Ureter (tissue), 1 donor: ENCODE measurements at places on chromosomes 2 and 18. TPM values are rescaled to one million over a fixed set of nuclear protein-coding genes. Genes with fewer than 3 reads are reported as not detected.

- no peak for DNase-seq
Measured at GRCh38 chr2:48600917-48601316, 16.7 kb upstream of the GTF2A1L start.

CCDC68 gene
- total RNA-seq: 16.5 TPM

GRCh38 chr2:67993329-67993728 lies 69.5 kb downstream of the C1D start:
- no peak for DNase-seq

GRCh38 chr2:64643838-64644457 lies 9.8 kb downstream of the SERTAD2 start:
- DNase-seq: no peak

DNA sequence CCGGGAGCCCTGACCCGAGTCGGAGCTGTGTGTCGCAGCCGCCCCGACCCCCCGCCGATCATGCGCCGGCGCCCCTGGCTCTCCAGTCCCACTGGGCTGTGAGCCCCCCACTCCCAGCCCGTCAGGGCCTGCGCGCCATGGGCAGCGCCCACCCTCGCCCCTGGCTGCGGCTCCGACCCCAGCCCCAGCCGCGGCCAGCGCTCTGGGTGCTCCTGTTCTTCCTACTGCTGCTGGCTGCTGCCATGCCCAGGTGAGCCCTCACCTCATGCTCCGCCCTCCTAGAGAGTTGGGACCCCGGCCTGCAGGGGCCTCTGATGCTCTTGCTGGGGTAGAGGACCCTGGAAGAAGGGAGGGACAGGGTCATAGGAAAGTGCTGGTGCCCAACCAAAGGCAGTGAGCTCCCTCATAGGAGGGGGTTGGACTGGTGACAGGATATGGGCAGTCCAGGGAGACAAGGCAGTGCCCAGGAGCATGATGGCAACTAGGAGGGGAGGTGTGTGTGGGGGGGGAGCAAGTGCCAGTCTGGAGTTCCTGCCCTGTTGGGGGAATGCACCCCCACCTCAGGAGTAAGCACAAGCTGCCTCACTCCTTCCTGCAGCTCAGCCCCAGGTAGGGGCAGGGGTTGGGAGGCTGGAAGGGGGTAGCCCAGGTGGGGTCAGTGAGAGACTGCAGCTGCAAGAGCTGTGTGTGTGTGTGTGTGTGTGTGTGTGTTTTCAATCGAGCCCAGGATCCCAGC lies 375 bp downstream of the WNT10A start:
- DNase-seq: no peak

UGT1A6 gene
- 134 TPM for total RNA-seq

- DNase-seq: no peak
Measured at GRCh38 chr18:74351354-74351753, 35.7 kb downstream of the C18orf63 start.

DNA sequence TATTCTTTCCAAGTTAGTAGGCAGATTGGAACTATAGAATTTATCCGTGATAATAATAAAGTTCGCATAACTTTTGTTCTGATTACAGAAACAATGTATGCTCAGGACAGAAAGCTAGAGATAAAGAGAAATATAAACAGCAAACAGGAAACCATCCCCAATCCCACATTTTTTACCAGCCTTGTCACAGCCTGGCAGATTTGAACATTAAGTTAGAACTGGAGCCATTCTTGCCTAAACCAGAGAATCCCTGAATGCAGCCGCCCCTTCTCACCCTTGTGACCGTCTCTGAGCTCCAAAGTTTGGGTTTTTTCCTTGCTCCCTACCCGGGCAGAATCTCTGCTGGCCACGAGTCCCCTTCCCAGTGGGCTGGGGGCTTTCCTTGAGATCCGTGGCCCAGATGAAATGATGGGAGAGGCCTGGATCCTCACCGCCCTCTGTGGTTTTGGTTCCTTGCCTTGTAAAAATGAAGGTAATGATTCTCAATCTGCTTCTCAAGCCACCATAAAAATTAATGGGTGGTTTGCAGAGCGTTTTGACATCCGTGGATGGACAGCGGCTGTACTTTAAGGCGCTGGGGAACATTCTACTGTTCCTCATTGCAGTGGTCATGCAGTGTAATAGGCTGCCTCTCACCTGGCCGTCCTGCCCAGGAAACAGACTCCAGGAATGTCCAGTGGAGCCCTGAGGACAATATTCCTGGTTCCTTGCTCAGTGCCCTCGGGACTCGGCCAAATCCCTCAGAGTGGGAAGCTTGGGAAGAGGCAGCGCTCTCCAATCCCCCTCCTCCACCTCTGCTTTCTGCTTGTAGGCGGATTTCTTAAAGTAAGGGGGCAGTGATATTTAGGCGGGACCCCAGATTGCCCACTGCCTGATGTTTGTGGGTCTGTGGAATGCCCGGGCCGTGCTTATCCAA lies 1.6 kb downstream of the SH3BP4 start:
- no peak for DNase-seq

SIX2 gene
- 1.2 TPM for total RNA-seq

DNA sequence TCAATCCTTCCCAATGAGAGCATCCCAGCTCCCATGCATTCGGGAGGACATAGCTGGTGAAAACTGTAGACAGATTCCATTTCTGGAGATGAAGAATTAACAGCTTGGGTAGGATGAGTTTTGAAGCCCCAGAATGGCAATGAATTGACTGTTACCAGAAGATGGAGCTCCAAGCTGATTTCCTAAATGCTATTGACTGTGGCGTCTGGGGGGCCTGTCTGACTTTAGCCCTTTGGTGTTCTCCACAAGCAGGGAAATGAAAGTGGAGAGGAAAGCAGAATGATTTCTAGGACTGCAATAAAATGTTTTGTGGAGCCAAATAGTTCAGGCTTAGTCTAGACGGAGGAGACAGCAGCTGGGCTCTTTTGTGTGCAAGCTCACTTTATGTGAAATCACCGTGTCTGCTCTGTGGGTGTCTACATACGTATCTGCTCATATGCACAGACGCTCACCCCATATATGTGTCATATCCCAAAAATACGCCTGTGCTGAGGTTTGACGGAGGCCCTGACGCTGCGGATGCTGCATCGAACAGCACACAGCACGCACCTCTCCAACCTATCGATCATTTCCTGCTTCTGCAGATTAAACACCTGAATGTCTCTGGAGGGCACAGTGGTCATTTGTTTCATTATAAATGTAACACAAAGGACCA lies 166.4 kb upstream of the PXDN start:
- no peak for DNase-seq

DNA sequence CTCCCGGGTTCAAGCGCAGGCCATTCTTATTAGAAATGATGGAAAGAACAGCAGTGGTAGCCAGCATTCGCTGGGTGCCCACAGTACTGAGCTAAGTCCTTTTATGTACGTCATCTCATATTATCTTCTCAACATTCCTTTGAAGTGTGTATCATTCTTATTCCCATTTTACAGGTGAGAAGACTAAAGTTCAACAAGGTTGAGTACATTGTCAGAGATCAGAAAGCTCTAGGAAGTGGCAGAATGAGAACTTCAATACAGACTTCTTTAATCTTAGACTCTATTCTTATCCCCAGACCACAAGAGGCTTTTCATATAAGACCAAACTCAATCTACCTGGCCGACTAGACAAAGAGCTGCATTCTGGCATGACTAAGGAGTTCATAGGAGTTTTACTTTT lies 86.7 kb downstream of the NPAS2 start:
- no peak for DNase-seq

GRCh38 chr18:77055429-77056300 lies 76.9 kb downstream of the MBP start:
- DNase-seq: no peak

GRCh38 chr2:136482966-136483365 lies 282.4 kb upstream of the THSD7B start:
- no peak for DNase-seq

DNA sequence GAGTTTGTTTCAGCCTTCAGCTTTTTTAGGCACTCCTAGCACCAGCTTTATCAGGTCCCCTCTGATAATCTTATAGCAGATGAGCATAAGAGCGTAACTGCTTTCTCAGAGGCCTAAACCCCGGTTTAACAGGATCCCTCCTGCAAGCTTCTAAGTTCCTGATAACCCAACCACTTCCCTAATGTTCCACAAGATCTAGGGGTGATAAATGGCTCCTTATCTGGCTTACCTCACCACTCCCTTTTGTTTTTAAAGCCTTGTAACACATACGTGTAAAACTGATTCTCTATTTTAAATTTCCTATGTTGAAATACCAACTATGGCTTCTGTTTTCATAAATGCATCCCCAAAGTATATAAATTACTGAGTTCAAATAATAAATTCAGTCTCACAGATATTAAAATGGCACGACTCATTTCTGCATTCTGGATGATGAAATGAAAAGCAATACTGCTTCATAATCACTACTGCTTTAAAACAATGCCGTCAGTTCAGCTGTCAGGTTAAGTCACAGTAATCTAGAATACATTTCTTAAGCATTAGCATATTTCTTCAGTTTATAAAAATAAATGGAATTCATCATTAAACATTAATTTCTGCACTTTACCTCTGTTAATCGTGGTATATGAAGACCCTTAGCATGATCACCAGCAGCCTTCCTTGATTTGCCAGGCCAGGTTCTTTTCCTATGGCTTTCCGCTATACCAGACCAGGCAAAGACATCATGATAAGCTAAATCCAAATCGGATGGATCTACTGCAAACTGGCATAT lies 126.3 kb downstream of the C2orf74 start:
- DNase-seq: no peak

SIGLEC15 gene
- total RNA-seq: 8.4 TPM

DNA sequence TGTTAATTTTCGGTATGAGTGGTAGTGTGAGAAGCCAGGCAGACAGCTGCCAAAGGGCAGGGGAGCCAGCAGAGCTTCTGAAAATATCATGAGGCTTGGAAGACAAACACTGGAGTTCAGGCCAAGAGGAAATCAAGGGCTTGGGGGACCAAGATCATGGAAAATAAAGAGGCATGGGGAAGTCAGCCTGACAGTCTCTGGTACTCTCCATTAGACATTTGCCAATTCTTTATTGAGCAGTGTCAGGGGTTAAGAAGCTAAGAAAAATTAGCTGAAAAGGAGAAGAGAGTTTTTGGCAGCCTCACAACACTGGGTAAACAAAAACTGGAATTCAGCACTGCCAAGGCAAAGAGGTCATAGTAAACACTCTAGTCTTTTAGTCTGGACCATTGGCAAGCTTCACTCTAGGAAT lies 612.7 kb downstream of the EPHA4 start:
- DNase-seq: no peak

- no peak for DNase-seq
Measured at GRCh38 chr2:195408196-195408595, 248.8 kb upstream of the SLC39A10 start.

- no peak for DNase-seq
Measured at GRCh38 chr2:7759898-7760297, 842.7 kb downstream of the RNF144A start.

DNA sequence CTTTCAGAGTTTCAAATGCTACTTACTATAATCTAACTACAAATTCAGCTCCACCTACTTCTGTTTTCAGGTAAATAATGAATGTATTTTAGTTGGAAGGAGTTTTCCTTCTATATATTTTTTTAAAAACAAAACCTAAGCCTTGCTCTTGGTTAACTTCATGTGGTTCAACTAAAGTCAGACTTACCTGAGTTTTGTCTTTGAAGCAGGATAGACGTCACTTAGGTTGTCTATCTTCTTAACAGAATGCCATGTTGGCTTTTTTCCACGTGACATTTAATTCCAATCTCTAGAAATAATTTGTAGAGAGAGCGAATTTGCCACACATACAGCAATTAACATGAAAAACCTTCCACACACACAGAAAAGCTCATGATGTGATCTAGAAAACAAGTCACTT lies 43.9 kb upstream of the CYTIP start:
- DNase-seq: no peak

- no peak for DNase-seq
Measured at GRCh38 chr2:19363474-19363778, 5.0 kb upstream of the OSR1 start.

- no peak for DNase-seq
Measured at GRCh38 chr18:40179729-40180461, 1775.1 kb upstream of the PIK3C3 start.

DNA sequence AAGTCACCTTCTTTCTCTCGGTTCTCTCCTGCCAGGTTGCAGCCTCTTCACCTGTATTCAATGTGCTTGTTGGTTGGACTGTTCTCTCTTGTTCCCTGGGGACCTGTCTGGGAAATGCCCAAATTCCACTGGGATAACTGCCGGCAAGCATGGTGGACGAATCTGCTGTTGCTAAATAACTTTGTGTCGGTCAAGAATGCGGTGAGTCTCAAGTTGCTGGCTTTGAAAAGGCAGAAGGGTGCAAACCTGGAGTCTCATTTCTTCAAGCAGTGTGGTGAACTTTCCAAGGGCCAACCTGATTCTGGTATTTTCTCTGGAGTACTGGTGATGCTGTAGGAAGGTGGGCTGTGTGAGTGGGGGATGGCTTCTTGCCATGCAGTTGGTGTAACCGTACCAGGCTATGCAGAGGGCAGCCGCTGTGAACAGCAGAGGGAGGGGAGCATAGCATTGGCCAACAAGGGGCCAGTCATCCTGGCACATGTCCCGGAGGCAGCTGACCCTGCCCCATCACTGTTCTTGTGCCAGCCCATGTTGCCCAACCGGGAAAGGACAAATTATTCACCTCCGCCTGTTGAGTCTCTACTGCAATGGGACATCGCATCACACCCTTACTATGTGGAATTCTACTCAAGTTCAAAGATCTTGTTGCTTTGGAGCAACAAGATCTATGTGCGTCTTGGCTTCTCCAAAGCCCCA lies 88.1 kb upstream of the SEC11C start:
- no peak for DNase-seq

ZNF892 gene
- 5.3 TPM for total RNA-seq

DNA sequence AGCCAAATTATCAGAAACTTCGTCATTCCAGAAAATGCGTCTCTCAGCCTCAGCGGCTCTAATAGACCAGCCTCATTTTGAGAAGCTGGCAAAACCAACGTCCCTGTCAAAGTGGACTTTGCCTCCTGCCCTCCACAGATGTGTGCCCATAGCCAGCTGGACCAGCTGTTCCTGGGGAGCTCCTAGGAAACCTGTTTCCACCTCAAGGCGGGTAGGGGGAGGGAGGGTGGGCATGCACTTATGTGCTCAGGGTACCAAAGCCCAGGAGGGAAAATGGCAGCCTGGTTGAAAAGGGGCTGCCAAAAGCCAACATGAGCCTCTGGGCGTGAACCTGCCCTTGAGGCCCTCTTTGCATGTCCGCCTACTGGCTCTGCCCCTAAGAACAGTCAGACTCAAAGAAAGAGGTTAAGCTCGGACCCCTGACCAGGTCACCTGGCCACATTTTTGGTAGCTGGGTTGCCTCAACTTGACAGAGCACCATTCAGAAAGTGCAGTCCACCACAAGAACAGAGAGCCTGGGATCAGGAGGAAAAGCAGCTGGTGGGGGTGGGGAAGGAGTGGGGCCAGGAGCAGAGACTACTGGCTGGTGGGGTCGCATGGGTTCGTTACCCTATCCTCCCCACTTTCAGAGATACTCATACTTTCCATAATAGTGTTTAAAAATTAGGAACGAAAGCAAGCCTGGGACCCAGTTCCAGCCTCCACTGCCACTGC lies 3.5 kb downstream of the PER2 start:
- no peak for DNase-seq

GRCh38 chr2:180324182-180324581 lies 317.1 kb upstream of the CWC22 start:
- DNase-seq: no peak

GRCh38 chr18:79617511-79618500 lies 61.8 kb upstream of the CTDP1 start:
- no peak for DNase-seq

MYO5B gene
- total RNA-seq: 46.2 TPM

GRCh38 chr18:79339094-79339908 lies 56.4 kb upstream of the NFATC1 start:
- no peak for DNase-seq
